Activated naive CD4-positive, alpha-beta T cell (primary cell): ENCODE measurements at places on chromosomes 11 and 22.

DNA sequence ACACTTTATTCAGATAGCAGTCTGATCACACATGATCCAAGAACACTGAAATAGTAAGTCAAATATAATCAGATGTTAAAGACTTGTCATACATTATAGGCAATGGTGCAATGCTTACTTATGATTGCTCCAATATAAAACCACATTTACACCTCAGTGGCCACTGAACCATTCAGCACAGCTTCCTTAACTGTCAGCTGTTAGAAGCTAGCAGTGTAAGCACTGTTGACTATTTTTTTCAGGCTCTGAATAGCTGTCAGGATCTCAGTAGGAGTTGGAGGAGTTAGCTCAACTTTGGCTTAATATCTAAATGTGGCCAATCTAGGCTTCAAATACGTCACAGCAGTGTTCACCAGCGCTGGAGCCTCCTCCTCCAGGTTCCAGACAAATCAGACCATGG lies 36.6 kb downstream of the METTL15 start:
- DNase-seq, result no peak

DNA sequence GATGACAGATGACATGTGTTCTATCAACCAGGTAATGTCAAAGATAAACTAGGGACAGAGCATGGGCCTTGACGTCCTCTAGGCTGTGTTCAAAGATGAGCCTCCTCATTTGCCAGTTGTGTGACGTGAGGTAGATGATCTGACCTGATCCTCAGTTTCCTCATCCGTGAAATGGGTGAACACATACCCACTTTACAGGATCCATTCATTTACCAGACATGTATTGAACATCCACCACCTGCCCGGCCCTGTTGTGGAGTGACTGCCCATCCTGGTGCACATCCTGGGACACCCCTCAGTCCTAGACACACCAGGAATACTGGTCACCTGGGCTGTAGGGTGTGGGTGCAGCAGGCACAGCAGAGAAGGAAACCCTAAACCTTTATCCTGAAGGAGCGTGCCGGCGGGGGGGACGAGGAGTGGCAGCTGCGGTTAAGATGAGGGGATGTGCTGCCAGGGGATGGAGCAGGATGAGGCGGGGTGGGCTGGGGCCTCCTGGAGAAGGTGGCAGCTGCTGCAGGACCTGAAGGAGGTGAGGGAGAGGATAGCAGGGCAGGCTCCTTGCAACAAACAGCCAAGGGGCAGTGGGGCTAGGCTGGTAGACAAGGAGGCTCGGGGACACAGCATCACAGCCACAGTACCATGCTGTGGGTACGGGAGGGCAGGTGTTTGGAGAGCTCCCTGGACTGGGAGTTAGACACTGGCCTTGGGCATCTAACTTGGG lies 8.4 kb downstream of the CLDN5 start:
- no peak for DNase-seq

- no peak for DNase-seq
Measured at GRCh38 chr22:50584106-50585096, 1.8 kb upstream of the CHKB start.

GRCh38 chr11:76627606-76628005 lies 42.9 kb downstream of the LRRC32 start:
- no peak for DNase-seq

DNA sequence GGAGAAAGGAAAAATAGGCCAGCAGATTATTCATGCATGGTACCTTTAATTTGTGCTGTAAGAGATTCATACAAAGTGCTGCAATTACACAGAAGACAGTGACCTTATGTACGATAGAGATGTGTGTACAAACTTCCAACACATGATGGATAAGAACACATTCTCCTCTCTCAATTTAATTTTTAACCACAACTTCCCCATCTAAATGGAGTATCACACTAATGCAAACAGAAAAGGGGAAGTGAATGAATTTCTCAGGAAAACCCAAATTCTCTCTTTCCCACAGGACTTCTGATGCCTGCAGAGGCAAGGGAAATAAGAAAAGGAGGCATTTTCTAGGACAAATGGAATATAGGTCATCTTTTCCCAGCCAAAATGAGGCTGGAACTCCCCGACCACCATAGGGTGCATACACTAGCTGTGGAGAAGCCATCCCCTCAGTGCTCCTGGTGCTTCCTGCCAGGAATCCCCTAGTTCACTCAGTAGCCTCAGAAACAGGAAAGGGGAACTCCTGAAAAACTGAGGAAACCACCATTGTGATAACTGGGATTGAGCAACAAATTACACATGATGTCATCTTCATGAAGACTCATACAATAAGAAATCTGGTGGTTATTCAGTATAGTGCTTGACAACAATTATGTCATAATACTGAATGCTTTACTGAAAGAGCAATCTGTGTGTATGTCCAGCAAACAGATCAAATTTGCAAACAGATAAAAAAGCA lies 22.4 kb downstream of the MMP10 start:
- no peak for DNase-seq

DNA sequence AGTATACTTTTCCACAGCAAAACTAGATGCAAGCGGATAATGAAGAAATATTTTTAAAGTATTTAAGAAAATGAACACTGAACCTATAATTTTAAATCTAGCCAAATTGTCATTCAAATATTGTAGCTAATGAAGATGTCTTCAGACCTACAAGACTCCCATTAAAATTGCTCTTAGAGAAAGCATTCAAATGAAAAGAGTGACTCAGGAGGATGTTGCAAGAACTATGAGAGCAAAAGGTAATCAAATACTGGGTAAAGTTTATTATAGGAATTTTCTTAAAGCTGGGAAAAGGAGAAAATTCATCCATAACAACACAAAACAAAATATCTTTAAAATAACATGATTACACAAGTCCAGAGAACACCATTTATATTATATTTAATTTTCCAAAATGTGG lies 5.4 kb upstream of the POU2AF1 start:
- DNase-seq, result no peak

DNA sequence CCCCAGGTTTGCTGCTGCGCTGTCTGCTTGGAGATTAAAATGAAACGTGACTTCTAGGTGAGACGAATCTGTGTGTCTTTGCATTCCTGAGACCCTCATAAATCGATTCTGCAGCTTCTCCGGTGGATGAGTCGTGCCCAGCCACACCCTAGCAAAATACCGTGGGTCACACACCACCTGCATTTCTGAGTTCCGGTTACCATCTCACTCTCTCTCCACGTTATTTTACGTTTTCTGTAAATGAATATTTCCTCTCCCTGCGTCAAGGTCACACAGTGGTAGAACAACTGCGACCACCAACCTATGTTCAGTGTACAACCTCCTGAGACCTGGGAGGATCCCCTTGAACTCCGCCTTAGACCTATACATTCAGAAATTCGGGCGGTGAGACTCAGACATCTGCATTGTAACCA lies 1.1 kb downstream of the YWHAH start:
- DNase-seq, result no peak

DNA sequence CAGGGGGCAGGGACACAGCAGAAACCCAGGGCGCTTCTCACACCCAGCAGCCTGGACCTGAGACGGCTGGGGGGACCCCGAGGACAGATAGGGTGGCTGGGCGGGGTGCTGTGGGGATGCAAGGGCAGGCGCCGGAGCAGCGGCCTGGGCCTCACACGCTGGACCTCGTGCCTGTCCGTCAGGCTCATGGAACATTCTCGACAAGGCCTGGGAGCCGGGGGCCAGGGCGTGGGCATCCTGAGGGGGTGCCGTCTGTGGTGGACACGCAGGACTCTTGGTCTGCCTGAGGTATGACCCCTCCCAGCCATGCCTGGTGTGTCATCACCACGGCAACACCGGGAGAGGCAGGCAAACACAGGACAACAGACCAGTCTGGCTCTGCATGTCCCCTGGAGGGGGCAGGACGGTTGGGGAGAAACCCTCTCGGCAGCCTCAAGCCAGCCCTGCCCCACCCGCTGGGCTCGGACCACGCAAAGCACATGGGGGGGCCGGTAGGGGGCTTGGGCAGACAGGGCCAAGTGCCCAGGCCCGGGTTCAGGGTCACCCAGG lies 21.4 kb downstream of the MRPL23 start:
- no peak for DNase-seq

- DNase-seq, result no peak
Measured at GRCh38 chr22:49884503-49885260, 31.0 kb downstream of the ZBED4 start.

GRCh38 chr22:46129390-46130041 lies 20.8 kb upstream of the PPARA start:
- no peak for DNase-seq

GRCh38 chr11:68983801-68984200 lies 3.0 kb upstream of the MRGPRD start:
- no peak for DNase-seq

- no peak for DNase-seq
Measured at GRCh38 chr11:64866173-64866491, 12.3 kb downstream of the EHD1 start.

DNA sequence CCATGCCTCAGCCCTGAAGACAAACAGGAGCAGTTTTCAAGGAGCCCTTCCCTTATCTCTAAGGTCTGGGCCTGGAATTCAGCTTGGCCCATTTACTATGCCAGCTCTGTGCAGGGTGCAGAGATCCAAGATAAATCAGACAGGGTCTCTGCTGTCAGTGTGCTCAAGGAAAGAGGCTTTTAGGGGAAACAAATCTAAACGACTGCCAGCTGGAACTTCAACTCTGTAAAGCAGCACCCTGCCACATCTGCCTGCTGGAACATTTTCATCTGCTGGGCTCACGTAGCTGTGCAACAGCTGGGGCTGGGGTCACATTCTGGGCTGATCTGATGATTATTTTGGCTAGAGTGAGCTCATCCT lies 19.8 kb upstream of the EHF start:
- no peak for DNase-seq
